ENCODE measurements at places on chromosomes 13 and 19. TPM values are rescaled to one million over a fixed set of nuclear protein-coding genes. Genes with fewer than 3 reads are reported as not detected.

PRODH2 gene
- not detected for total RNA-seq

POSTN gene
- not detected for total RNA-seq

THSD1 gene
- 0.50 TPM for total RNA-seq

WTIP gene
- total RNA-seq = 0.23 TPM

LMTK3 gene
- 20.6 TPM for total RNA-seq

DNA sequence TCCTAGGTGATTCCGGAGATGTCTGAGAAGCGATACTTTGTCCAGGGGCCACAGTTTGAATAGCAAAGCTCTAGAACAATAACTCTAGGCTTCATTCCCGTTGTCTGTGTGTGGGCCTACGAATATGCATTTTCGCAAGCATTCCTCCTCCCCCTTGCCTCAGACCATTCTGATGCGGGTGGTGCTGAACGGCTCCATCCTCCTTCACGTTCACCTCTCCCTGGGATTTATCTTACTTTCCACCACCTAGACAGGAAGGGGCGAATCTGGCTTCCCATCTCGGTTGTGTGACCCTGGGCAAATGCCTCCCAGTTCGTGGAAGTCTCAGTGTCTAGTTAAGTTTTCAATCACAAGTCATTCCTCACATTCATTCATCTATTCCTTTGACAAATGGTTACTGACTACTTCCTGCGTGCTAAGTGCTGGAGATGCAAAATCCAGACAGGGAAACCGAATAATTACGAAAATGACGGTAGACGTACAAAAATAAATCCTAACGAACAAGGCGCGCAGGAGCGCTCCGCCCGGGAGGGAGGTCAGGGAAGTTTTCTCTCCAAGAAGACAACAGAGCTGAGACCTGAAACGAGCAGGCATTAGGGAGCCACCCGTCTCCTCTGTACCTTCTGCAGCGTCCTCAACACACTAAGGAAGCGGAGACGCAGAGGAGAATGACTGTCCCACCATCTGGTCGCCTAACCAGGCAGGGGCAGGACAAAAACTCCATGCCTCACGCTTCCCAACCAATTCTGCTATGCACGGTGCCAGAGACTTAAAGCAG is 1.3 kb upstream of the CNOT3 start:
- DNase-seq = no peak
- H3K27me3 ChIP-seq = no peaks in the 10 kb centered on the region
- peaks cover 40% of the 10 kb centered on the region for H3K4me1 ChIP-seq
- peaks cover 11% of the 10 kb centered on the region for H3K36me3 ChIP-seq

- no peaks in the 10 kb centered on the region for H3K27me3 ChIP-seq
- peak; percentile 1 for DNase-seq
- H3K27ac ChIP-seq = peak overlapping the region; percentile 73
- H3K4me3 ChIP-seq = peak overlapping the region; percentile 97
Measured at GRCh38 chr19:36837176-36837905, 846 bp downstream of the ZNF790 start.

DNA sequence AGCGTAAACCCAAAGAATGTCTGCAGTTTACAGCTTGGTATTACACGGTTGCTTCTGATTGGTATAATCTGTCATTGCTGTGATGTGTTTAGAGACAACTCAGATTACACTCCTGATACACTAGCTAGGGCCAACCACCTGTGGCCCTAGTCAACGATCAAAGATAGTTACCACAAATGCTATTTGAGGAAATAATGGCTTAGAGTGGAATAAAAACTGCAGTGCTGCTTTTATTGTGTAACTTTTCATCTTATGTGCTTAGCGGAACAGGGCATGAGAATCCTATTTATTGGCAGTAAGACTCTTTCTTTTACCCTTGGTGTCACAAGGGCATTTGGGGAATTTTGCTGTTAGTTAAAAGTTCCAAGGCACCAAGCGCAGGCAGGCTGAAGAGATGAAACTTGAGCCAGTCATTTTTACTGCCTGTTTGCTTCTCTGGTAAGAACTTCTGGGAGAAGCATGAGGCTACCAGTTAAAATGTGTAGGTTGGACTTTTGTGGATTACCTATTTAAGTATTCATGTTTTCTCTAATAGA is 363.3 kb downstream of the KCNRG start:
- H3K36me3 ChIP-seq = no peaks in the 10 kb centered on the region
- peak; percentile 13 for DNase-seq
- H3K27ac ChIP-seq = no peak overlapping the region
- no peak overlapping the region for H3K4me3 ChIP-seq

- H3K27ac ChIP-seq = no peak overlapping the region
- no peak overlapping the region for H3K4me3 ChIP-seq
- DNase-seq = no peak
- H3K4me1 ChIP-seq = no peaks in the 10 kb centered on the region
- H3K27me3 ChIP-seq = no peaks in the 10 kb centered on the region
Measured at GRCh38 chr13:74743992-74744391, 609.8 kb upstream of the KLF12 start.

- DNase-seq = no peak
- H3K4me3 ChIP-seq = no peak overlapping the region
- no peaks in the 10 kb centered on the region for H3K27me3 ChIP-seq
- no peaks in the 10 kb centered on the region for H3K36me3 ChIP-seq
- H3K27ac ChIP-seq = no peak overlapping the region
Measured at GRCh38 chr13:29487466-29488454, 107.7 kb downstream of the SLC7A1 start.

GRCh38 chr13:73697166-73697565 is 437.0 kb downstream of the KLF12 start:
- H3K36me3 ChIP-seq = peaks cover 32% of the 10 kb centered on the region
- H3K27me3 ChIP-seq = no peaks in the 10 kb centered on the region
- DNase-seq = no peak
- no peak overlapping the region for H3K27ac ChIP-seq
- H3K4me3 ChIP-seq = no peak overlapping the region

DNA sequence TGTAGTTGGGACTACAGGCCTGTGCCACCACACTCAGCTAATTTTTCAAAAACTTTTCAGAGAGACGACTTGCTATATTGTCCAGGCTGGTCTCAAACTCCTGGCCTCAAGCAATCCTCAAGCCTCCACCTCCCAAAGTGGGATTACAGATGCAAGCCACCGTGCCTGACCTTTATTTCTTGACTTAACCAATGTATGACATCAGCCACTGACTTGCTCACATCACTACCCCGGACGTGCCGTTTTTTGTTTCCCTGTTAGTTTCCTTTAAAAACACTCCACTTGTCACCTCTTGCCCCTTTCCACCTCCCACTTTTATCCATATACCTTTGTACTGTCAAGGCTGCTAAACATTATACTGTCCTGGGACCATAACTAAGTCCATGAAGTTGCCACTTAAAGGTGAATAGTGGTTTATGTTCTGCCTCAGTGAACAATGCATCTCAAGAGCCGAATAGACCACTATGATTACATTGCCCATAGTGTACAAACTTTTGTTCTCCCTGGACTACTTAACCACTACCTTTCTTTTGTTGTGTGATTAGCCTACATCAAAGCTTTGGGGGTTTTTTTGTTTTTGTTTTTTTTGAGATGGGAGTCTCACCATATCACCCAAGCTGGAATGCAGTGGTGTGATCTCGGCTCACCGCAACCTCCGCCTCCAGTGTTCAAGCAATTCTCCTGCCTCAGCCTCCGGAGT is 2.3 kb upstream of the EPHX3 start:
- no peaks in the 10 kb centered on the region for H3K27me3 ChIP-seq
- no peak overlapping the region for H3K27ac ChIP-seq
- no peak overlapping the region for H3K4me3 ChIP-seq
- H3K36me3 ChIP-seq = peaks cover 18% of the 10 kb centered on the region
- no peak for DNase-seq
- peaks cover 11% of the 10 kb centered on the region for H3K4me1 ChIP-seq

DNA sequence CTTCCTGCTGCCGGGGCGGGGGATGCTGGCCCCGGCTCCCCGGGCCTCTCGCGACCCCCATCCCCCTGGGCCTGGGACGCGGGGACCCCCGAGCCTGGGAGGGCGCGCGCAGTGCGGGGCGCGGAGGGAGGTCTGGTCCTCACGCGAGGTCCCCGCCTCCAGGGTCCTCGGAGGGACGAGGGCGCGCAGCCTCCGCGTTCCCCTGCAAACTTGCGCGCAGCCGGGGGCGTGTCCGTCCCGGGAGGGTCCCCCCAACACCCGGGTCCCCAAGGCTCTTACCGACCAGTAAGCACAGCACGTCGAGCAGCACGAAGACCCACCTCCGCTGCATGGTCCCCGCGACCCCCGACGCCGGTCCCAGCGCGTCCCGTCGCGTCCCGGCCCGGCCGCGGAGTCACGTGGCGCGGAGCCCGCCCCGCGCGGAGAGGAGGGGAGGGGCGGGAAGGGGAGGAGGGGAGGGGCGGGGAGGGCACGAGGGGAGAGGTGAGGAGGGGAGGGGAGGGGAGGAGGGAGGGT is at the start of gene PLPP2:
Gene PLPP2 (minus strand): TSS at position 398 of the 516 bp plus-strand sequence. CDS start 67 bp downstream, at position 331.
- H3K27me3 ChIP-seq = peaks cover 16% of the 10 kb centered on the region
- peaks cover 24% of the 10 kb centered on the region for H3K4me1 ChIP-seq
- no peak within 1 kb of the TSS for H3K27ac ChIP-seq
- DNase-seq = no peak
- no peak within 1 kb of the TSS for H3K4me3 ChIP-seq

DNA sequence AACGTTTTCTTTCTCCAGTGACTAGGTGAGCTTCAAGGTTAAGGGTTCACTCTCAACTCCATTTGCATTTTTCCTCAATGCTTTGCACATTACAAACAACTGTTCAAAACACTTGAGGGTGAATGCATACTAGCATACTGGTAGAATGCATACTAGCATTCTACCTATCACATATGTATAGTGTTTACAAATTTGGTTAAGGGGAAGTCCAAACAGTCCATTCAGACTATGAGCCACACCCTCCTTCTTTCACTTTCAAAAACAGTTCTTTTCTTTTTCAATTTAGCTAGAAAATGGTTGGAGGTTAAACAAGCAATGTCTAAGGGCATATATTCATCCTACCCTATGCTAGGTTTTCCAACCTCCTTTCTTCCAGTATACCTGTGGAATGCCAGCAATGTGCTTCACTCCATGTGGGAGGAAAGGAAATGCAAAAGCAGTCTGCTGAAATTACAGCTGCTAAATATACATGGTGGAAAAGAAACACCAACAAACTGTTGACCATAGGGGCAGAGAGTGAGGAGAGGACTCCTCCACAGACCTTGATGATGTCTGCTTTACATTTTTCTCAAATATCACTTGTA is 102.6 kb downstream of the DOCK9 start:
- peaks cover 11% of the 10 kb centered on the region for H3K4me1 ChIP-seq
- H3K27ac ChIP-seq = no peak overlapping the region
- no peaks in the 10 kb centered on the region for H3K27me3 ChIP-seq
- H3K4me3 ChIP-seq = no peak overlapping the region
- H3K36me3 ChIP-seq = peaks cover 43% of the 10 kb centered on the region

Data from CD4-positive, alpha-beta memory T cell (primary cell).